NCI-H1694 (cell line): ENCODE measurements at places on chromosomes 6 and 20.

DNA sequence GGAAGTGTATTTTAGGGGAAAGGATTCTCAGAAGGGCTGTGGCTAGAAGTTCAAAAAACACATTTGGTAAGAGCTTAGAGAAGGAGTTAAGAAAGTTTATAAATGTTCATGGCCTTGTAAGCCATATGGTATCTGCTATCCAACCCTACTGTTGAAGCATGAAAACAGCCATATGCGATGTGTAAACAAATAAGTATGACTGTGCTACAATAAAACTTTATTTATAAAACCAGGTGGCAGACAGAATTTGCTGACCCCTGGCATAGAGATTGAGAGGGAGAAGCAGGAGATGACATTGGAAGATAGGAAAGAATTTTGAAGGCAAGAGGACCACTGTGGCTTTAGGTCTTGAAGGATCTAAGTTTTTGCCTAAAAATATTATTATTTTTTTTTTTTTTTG, 583.5 kb downstream of the DOK5 start:
- no peak for DNase-seq

GRCh38 chr6:125859727-125860126, 69.0 kb downstream of the NCOA7 start:
- DNase-seq, result no peak

DNA sequence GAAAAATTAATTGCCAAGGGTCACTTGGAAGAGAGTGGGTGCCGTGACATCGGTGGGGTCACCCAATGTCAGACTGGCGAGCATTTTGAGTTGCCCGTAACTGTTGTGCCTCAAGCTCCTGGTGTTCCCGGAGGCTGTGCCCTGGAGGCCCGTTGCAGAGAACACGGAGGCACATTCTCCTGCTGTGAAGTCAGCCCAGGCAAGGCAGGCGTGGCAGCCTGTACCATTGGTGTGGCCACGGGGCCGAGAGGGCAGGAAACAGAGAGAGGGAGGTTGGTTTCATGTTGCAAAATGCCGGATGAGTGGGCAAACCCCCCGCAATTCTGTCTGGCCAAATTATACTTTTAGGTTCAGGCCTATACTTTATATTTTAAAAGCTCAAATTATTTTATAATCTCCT, 81.2 kb downstream of the THBS2 start:
- DNase-seq, result no peak

DNA sequence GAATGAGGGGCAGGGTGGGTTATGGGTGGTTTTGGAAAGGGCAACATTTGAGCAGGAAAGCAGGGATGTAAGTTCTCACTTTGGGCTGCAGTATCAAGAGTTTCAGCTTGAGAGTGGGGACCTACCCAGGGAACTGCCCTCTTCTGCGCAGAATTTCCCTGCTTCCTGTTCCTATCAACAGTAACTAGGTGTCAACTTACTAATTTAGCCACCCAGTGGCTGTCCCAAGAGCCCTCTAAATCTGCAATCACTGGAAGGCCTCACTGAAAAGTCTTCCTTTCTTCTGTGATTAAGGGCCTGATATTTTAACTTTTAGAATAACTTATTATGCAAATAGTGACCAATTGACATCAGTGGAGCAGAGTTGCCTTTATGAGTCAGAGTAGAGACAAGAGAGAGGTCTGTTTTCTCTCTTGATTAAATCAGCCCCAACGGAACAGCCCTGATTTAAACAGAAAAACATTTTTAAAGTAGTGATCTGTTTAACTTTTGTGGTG, 118.2 kb upstream of the RIPOR2 start:
- no peak for DNase-seq

DNA sequence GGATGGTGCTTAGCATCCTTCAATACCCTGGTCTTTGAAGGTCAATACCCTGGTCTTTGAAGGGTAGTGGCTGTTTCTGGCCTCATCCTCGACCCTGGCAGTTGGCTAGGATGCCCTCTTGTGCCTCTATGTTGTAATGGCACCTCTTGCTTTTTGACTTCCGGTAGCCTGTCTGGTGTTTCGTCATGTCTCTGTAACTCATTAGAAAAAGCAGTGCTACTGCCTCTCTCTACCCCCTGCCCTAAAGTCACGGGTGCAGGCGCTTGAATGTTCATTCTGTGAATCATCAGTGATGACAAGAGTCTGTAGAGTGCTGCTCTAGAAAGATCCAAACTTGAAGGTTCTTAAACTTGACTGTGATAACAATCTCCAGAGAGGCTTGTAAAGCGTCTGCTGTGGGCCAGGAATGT, 28.3 kb downstream of the RSPO4 start:
- DNase-seq, result no peak

DNA sequence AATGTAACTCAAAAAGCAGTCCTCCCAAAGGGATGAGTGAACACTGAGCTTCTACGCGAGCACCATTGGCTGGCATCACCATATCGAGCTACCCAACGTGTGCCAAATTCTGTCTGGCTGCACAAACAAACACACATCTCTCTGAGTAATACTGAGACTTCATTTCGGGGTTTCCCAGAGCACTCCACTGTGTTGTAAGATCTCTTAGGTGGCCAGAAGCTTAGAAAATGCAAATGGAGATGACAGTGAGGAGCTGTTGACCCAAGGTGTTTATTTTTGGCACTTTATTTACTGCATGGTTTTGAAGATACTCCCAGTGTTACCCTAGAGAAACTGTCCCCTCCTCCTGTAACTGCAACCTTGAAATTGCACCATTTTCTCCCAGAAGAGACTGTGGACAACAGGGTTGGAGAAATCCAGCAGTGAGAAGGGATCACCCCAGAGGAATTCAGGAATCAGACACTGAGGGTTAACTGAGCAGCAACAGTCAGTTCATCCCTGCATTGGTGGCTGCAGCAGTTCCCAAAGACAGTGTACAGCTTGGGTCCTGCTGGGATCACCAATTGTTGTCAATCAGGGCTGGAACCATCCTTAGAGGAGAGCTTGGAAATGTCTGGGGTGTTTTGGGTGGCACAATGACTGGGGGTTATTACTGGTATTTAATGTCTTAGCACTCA, 1.0 kb upstream of the RIPOR2 start:
- no peak for DNase-seq
